Stimulated activated CD8-positive, alpha-beta memory T cell treated with anti-CD3 and anti-CD28 coated beads, Interleukin-4, amount 100 ng/mL, for 4 hours (primary cell): ENCODE measurements at places on chromosomes 7 and 10.

DNA sequence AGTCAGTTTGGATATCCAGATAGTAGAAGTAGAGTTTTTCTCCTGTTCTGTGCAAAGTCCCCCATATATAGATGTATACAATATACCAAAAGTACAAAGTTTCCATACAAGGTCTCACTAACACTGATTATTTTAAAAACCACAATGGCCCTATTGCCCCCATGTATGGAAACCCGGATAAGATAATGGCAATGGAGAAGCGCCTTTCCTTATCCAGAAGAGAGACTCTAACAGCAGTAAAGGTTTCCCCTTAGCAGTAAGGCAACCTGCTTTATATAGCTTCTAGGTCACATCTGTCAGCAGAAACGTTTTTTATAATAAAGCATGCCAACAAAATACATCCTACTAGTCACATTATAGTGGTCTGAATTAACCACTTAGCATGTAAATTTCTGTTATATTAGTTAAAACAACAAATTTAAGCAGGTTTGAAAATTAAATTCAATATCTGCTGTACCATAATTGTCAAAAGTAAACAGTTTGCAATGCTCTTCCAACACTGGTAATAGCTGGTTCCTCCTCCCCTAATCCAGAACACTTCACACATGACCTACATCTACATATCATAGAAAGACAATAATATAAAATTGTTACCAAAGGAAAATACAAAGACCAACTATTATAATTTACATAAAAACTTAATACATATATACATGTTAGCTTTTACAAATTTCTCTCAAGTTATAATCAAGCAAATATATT, 22.4 kb downstream of the USP6NL start:
- DNase-seq, result no peak

- DNase-seq, result no peak
These were observed 86.5 kb downstream of the NEURL1 start for GRCh38 chr10:103580011-103580410.

GRCh38 chr10:130301021-130301892, 165.1 kb downstream of the GLRX3 start:
- peak; percentile 47 for DNase-seq

GRCh38 chr7:112357136-112357535, 93.1 kb upstream of the IFRD1 start:
- DNase-seq, result no peak

DNA sequence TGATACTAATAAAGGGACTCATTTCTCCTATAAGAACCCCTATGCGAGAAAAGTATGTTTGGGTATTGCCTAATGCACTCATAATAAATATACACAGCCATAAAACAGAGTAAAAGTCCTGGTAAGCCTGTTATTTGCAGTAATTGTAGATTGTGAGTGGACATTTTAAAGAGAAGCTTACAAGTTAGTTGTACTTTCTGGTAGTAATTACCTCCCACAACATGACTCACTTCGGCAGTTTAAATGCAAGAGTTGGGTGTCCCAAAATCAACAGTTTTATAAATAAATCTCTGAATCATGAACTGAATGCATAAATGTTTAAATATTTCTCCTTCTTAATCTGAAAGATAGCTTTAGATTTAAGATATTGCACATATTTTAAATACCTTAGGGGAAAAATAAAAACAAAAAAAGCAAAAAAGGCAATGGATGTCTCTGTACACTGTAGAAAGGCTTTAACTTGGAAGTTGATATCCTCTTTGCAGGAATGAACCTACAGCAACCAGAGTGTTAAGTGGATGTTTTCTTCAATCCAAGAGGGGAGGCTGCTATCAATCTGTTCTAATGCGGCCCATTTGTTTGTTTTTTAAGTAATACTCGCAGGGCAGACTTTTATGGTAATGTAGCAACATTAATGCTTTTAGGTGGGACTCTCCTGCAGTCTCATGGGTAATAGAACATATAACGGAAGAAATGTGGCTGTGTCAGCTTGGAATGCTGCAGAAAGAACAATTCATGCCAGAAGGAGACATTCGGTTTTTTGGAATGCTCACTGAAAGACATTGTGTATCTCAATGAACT, 57.3 kb upstream of the ZEB1 start:
- DNase-seq, result no peak

DNA sequence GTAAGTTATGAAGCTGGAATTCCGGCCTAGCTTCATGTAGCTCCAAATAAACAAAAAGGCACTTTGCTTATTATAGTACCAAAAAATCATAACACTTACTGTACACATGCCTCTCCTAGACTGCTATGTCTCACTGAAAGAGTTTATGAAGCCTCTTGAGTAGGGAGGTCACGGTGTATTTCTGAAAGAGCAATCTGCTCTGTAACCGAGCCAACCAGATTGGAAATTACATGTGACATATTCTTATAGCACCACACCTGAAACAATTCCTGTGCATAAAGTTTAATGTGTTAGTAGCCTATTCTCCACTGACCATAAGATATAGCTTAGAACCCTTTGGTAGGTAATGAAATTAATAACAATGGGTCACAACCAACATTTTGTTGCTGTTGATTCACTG, 1.3 kb upstream of the FAM3C start:
- no peak for DNase-seq

GRCh38 chr10:17092986-17093803, 36.4 kb downstream of the CUBN start:
- DNase-seq, result no peak

GRCh38 chr10:62856021-62856420, 39.9 kb upstream of the EGR2 start:
- DNase-seq, result no peak

DNA sequence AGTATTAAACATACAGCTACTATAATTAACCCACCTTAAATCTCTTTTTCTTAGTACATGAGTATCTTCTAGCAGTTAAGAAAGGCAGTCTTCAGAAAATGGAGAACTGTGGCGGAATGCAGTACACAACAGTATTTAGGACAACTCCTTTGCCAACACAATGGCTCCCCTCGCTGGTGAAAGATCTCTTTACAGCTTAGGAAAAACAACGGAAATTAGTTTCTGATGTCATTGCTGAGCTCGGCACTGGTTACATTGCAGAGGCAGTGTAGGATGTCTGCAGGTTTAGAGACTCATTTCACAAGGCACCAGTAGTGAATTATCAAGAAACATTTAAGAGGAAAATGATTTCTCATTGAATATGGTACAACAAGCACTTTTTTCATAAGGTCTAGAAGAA, 43.4 kb downstream of the GLRX3 start:
- no peak for DNase-seq

DNA sequence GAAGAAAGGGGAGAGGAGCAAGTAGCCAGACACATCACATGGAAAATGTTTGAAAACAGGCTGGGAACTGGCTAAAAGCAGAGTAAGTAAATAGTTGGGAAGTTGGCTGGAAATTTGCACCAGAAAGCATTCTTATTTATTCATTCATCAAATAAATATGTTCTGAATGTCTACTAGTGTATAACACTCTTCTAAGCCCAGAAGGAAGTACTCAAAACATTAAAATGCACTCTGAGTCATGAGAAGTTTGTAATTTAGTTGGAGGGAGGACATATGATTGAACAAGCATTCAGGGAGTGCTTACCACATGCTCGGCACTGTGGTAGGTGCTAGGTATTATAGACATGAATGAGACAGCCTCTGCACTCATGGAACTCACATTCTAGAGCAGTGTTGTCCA, 37.0 kb upstream of the CNNM1 start:
- no peak for DNase-seq

DNA sequence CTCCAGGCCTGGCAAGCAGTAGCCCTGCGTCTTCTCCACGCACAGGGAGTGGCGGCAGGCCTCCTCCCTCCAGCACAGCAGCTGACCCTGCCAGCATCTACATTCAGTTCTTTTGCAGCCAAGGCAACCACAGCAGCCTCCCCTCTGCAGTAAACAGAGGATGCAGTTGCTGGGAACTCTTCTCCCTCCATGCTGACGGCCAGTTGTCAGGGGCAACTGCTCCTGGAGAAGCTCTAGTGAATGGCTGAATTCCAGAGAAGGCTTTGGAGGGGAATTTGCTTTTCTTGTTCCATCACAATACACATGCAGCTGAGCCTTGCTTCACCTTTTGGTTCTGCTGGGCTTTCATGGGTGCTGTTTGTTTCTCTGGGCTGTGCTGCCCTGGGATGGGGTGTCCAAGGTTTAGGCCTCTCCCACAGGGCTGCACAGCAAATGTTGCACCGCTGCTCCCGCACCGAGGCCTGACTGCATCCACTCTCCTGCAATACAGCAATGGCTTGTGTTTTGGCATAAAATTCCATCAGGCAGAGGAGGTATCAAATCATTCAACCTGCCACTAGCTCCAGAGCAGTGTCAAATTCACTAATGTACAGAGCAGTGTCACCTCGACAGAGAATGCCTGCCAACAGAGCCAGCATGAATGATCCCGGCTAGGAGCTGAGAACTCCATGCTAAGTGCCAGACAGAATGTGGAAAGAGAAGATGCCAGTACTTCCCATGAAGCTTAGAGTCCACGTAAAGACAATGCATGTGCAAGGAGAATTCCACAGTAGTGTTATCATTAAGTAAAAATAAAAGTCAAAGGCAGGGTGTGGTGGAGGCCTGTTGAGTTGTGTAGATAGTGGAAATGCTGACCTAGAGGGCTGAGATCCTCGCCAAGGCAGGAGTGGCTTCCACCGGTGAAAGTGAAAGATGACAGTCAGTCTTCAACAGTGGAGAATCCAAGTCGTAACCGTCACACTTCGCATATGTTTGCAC, 399.6 kb downstream of the DPP6 start:
- DNase-seq, result no peak

GRCh38 chr7:101882595-101883564, 65.5 kb downstream of the CUX1 start:
- DNase-seq, result no peak

- no peak for DNase-seq
These were observed 500.2 kb downstream of the GLRX3 start for GRCh38 chr10:130636313-130636930.

DNA sequence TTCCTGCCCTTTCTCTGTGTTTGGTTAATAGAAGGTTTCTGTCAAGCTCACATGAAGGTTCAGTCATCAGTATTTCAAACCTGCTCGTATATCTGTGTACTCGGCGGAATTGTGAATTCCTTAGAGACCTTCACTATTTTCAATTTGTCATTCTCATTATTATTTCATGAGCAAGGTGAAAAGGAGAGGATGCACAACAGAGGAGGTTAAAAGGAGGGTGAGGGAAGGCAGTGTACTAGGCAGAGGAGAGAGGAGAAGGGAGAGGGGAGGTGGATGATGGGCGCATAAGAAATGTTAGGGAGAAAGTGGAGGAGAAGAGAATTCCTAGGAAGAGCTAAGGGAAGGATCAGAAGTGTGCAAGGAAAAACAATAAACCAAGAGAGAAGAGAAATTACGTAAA, 185.0 kb upstream of the COBL start:
- no peak for DNase-seq

DNA sequence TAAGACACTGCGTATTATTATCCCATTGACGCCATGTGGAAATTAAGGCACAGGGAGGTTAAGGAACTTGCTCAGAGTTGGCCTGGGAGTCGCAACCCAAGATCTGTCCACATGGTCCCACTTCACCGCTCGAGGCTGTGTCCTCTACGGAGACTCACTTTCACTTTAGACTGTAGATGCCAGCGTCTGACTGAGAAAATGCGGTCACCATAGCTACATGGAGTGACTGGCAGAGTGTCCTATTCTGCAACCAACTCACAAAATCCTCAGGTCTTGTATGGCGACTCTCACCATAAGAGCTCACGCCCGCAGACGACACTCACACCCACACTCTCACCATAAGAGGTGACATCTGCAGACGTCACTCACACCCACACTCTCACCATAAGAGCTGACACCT, 257.9 kb downstream of the PTPRN2 start:
- DNase-seq, result no peak

DNA sequence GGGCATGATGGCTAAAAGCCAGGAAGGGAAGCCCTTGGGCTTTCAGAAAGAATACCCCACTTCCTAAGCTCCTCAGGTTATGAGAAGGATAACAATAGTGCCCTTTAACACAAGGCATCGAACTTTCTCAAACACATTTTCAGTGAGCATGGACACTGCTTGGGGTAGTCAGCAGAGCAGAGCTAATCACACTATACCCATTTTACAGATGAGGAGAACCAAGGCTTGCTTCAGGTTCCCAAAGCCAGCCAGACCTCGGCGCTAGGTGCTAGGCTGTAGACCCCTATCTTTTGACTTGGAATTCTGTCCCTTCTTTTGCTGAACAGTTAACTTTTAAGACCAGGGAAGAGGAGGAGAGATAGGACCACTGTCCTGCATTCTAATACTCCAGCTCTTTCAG, 1.8 kb downstream of the NEURL1 start:
- no peak for DNase-seq

GRCh38 chr10:97640868-97641811, 669 bp downstream of the PI4K2A start:
- DNase-seq, result no peak

DNA sequence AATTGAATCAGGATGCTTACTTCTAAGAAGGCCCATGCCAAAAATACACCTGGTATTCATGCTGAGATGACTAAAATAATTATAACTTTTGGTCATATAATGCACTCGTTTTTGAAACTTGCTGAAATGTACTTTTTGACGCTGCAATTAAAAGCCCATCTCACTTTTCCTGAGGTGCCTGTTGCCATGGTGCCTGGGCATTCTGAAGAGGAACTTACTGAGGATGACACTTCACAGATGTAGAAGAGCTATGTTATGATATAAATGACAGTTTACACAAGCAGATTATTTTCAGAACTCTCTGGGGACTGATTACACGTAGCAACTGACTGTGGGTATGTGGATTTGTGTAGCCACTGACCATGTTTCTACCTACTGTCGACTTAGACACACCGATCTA, 182.4 kb downstream of the TPK1 start:
- DNase-seq, result no peak

- DNase-seq, result no peak
These were observed 6.3 kb upstream of the IL2RA start for GRCh38 chr10:6068422-6068821.

- peak; percentile 24 for DNase-seq
These were observed 21.4 kb upstream of the VOPP1 start for GRCh38 chr7:55593515-55594318.

DNA sequence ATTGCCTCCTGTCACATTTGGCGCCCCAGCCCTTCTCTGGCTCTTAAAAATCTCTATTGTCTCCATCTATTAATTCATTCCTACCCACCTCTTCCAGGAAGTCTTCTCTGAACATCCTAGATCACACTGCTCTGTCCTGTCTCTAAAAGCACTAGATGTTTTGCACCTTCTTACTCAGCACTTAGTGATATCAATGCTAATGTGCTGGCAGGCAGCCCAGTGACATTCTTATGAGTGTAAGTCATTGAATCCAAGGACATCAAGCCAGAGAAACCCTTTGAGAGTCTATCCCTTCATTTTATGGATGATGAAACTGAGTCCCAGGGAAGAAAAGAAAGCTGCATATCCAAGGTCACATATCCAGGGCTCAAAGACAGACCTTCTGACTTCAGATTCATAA, 48.3 kb upstream of the PAX2 start:
- DNase-seq, result no peak
